ENCODE measurements at places on chromosomes 5 and 9. TPM values are rescaled to one million over a fixed set of nuclear protein-coding genes. Genes with fewer than 3 reads are reported as not detected.

BTNL8 gene
- total RNA-seq: 3.5 TPM

DNA sequence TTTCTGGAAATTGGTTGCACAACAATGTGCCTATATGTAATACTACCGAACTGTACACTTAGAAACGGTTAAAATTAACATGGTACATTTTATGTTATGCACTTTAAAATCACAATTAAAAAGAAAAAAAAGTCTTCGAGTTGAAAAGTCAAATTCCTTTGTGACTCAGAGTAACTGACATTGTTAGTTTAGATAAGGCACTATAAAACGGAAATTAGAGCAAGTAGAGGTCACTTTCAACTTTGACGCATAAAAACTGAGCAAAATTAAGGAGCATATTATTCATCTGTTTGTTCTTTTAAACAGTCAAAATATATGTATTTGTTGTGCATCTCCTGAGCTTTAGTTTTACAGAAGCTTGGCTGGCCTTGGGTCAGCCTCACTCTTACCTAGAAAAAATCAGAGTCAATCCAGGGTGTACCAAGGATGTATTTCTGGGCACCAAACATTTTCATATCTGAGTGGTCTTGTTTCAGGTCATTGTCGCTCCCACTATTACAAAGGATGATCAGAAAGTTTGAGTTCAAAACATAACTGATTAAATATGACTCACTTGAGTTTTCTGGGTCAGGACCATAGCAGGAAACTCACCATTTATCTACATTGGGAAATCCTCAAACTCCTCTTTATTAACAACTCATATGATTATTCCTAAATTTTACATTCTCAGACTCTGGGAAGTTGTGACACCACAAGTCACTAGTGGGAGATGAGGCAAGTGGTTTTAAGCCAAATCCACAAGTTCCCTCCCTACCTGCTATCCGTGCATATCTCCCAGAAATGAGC lies 160.6 kb downstream of the CCDC192 start:
- H3K36me3 ChIP-seq: no peaks in the 10 kb centered on the region
- no peak overlapping the region for H3K27ac ChIP-seq
- no peak overlapping the region for H3K4me3 ChIP-seq
- no peak for DNase-seq
- no peaks in the 10 kb centered on the region for H3K27me3 ChIP-seq

DNA sequence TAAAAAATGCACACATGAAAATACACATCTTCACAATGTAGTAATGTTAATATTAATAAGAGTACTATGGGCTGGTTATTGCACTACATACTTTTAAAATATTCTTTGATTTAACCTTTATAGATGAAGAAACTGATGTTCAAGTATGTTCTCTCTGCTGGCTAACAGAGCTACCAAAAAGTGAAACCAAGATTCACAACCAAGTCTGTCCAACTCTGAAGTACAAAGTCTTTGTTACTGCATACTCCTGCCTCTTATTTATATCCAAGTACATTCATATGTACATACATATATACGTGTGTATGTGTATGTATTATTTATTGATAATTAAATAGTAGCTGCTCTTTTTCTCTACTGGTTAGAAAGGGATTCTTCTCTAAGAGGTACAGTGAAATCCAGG lies 325.6 kb downstream of the BNC2 start:
- H3K4me1 ChIP-seq: no peaks in the 10 kb centered on the region
- no peak overlapping the region for H3K4me3 ChIP-seq
- H3K27me3 ChIP-seq: no peaks in the 10 kb centered on the region

DNA sequence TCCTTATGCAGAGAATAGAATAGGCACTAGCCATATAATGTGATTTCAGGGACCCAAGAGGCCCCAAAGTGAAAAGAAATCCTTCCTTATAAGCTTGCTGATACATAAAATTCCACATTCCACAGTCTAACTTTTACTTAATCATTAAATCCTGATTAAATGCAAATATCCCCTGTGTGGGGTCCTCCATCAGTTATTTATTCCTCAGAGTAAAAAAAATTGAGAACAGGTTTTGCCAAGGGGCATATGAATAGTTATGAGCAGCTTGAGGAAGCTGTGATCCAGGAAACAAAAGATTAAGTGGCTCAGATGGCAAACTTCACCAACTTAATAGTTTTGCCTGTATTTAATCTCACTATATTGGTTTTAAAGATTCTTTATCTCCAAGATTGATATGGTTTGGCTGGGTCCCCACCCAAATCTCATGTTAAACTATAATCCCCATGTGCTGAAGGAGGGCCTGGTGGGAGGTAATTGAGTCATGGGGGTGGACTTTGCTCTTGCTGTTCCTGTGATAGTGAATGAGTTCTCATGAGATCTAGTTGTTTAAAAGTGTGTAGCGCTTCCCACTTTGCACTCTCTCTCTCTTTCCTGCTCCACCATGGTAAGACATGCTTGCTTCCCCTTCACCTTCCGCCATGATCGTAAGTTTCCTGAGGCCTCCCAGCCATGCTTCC lies 324.9 kb downstream of the NPR3 start:
- H3K27ac ChIP-seq: no peak overlapping the region
- no peak for DNase-seq
- no peak overlapping the region for H3K4me3 ChIP-seq
- no peaks in the 10 kb centered on the region for H3K36me3 ChIP-seq
- no peaks in the 10 kb centered on the region for H3K27me3 ChIP-seq

GRCh38 chr5:96658272-96658671 lies 3.9 kb upstream of the CAST start:
- no peak overlapping the region for H3K4me3 ChIP-seq
- H3K36me3 ChIP-seq: no peaks in the 10 kb centered on the region
- H3K27me3 ChIP-seq: no peaks in the 10 kb centered on the region
- no peak overlapping the region for H3K27ac ChIP-seq
- peaks cover 64% of the 10 kb centered on the region for H3K4me1 ChIP-seq

DNA sequence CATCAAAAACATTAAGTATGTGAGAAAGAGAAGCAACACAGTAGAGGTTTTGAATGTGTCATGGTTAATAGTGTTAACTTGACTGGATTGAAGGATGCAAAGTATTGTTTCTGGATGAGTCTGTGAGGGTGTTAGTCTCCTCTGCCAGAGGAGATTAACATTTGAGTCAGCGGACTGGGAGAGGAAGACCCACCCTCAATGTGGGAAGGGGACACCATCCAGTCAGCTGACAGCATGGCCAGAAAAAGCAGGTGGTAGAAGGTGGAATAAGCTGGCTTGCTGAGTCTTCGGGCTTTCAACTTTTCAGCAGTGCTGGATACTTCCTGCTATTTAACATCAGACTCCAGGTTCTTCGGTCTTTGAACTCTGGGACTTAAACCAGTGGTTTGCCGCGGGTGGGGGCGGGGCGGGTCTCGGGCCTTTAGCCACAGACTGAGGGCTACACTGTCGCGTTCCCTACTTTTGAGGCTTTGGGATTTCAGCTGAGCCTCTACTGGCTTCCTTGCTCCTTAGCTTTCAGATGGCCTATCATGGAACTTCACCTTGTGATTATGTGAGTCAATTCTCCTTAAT lies 309.9 kb upstream of the ST8SIA4 start:
- no peaks in the 10 kb centered on the region for H3K36me3 ChIP-seq
- H3K4me3 ChIP-seq: no peak overlapping the region
- H3K27ac ChIP-seq: no peak overlapping the region
- H3K27me3 ChIP-seq: no peaks in the 10 kb centered on the region
- no peak for DNase-seq
- H3K4me1 ChIP-seq: no peaks in the 10 kb centered on the region

CCDC192 gene
- total RNA-seq: not detected

GRCh38 chr5:7868427-7868772 lies 431 bp downstream of the FASTKD3 start:
- DNase-seq: no peak
- peaks cover 48% of the 10 kb centered on the region for H3K4me1 ChIP-seq
- peaks cover 36% of the 10 kb centered on the region for H3K36me3 ChIP-seq
- H3K4me3 ChIP-seq: peak overlapping the region; percentile 93

DNA sequence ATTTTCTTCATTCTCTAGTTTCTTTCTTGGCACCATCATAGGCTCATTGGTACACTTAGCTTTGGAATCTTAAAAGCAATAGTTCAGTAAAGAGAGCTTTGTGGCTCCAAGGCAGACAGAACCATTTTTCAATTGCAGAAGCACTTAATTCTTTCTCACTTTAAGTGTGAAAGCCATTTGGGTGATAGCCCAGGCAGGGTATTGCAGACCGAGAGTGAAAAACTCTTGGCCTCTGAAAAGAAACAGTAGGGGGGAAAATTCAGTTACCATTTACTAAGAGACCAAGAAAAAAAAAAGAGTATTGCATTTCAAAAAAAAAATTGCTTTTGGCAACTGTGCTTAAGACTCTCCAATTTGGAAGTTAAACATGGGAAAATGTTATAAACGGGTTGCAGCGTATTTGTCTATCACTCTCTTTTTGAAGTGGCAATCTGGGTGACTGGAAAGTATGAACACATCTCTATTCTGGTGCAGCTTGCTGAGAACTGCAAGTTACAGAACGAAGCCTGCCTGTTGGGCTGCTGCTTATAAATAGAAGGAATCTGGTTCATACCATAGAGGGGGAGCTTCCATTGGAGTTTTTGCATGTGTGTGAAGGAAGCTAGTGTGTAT lies 170.5 kb downstream of the TLE4 start:
- no peak overlapping the region for H3K4me3 ChIP-seq
- no peaks in the 10 kb centered on the region for H3K27me3 ChIP-seq
- no peak overlapping the region for H3K27ac ChIP-seq
- no peaks in the 10 kb centered on the region for H3K4me1 ChIP-seq
- DNase-seq: no peak
- no peaks in the 10 kb centered on the region for H3K36me3 ChIP-seq

DNA sequence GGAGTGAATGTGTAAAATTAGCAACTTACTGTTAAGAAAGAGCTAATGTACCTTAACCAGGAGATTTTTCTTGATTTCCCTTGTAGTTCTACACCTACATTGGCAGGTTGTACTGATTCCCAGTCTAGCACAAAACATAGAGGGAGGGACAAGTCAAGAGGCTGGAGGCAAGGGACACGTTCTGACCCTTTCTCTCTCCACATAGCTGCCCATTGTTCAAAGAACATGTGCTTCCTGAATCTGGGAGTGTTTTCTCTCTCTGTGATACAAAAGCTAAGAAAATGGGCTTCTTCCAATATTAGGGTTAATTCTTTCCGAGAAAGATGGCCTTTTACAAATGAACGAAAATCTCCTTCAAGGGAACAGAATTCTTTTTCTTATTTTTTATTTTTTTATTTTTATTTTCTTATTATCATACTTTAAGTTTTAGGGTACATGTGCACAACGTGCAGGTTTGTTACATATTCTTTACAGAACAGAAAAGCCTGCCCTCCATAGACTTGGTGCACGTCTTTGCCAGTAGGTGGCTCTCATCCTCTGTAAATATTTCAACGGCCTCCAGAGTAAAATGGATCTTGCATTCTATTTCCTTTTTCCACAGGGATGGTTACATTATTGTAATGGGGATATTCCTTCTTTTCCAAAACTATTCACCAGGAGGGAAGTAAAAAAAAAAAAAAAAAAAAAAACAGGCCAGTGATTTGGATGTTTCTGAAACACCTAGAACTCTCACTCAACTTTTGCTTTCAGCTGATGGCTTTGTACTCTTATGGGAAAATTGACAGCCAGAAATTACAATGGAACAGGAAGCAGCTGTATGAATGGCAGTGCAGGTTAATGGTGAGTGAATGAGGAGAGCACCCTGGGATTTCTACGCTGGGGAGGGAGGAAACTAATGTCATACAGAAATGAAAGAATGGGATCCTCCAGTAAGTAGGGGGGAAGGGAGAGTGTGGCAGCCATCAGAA lies 13.1 kb upstream of the IFNA5 start:
- no peak overlapping the region for H3K27ac ChIP-seq
- peaks cover 22% of the 10 kb centered on the region for H3K36me3 ChIP-seq
- peaks cover 4% of the 10 kb centered on the region for H3K4me1 ChIP-seq
- H3K4me3 ChIP-seq: no peak overlapping the region
- H3K27me3 ChIP-seq: no peaks in the 10 kb centered on the region

GRCh38 chr5:111266491-111266890 lies 42.3 kb downstream of the CAMK4 start:
- no peaks in the 10 kb centered on the region for H3K36me3 ChIP-seq
- DNase-seq: no peak
- H3K4me3 ChIP-seq: no peak overlapping the region
- no peaks in the 10 kb centered on the region for H3K27me3 ChIP-seq
- H3K27ac ChIP-seq: no peak overlapping the region
- peaks cover 3% of the 10 kb centered on the region for H3K4me1 ChIP-seq

- no peak for DNase-seq
- H3K4me1 ChIP-seq: no peaks in the 10 kb centered on the region
- no peaks in the 10 kb centered on the region for H3K36me3 ChIP-seq
- H3K4me3 ChIP-seq: no peak overlapping the region
- no peak overlapping the region for H3K27ac ChIP-seq
Measured at GRCh38 chr9:115633104-115633503, 515.1 kb upstream of the TNC start.

DNA sequence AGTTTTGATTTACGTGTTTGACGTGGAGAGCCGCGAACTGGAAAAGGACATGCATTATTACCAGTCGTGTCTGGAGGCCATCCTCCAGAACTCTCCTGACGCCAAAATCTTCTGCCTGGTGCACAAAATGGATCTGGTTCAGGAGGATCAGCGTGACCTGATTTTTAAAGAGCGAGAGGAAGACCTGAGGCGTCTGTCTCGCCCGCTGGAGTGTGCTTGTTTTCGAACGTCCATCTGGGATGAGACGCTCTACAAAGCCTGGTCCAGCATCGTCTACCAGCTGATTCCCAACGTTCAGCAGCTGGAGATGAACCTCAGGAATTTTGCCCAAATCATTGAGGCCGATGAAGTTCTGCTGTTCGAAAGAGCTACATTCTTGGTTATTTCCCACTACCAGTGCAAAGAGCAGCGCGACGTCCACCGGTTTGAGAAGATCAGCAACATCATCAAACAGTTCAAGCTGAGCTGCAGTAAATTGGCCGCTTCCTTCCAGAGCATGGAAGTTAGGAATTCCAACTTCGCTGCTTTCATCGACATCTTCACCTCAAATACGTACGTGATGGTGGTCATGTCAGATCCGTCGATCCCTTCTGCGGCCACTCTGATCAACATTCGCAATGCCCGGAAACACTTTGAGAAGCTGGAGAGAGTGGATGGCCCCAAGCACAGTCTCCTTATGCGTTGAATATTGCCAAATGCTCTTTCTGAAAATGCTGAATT lies 850 bp downstream of the RRAGA start:
- no peaks in the 10 kb centered on the region for H3K27me3 ChIP-seq
- peak overlapping the region; percentile 76 for H3K4me3 ChIP-seq
- H3K36me3 ChIP-seq: peaks cover 19% of the 10 kb centered on the region
- H3K4me1 ChIP-seq: peaks cover 42% of the 10 kb centered on the region

- no peak overlapping the region for H3K4me3 ChIP-seq
- no peak for DNase-seq
- peaks cover 21% of the 10 kb centered on the region for H3K4me1 ChIP-seq
Measured at GRCh38 chr5:78569441-78569840, 79.1 kb downstream of the LHFPL2 start.
